ACHN (cell line): ENCODE measurements at places on chromosomes 3 and 15.

DNA sequence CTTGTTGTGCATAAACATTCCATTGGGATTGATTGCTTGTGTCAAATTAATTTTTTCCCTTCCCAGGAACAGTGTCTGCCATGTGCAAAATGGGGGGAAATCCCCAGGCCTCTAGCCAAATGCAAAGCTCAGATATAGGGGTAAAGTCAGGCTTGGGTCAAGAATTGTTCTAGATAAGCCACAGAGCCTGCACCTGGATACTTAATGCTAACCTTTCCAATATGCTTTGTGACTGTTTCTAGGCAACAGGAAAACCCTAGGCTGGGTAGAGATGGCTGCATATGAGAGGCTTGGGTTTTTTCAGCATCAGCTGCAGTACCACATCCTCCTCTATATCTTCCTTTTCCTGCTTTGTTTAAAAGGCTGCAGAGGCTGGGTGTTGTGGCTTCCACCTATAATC lies 61.9 kb upstream of the ROPN1 start:
- DNase-seq: no peak

DNA sequence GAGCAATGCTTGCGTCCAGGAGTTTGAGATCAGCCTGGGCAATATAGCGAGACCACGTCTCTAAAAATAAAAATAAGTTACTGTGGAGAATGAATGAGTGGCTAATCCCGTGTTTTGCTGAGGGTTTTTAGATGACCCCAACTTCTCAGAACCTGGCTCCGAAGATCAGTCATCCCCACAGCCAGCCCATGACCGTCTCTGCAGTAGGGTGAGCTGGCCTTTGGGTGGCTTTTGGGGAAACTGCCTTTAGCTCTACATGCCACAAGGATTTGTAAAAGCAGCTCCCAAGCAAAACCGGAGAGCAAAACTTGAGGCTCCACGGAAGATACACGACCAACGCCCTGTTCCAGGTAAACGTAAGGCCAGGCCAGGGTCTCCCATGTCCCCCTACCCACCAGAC lies 39.2 kb upstream of the TFRC start:
- no peak for DNase-seq

GRCh38 chr3:119223511-119223910 lies 17.2 kb downstream of the B4GALT4 start:
- no peak for DNase-seq

DNA sequence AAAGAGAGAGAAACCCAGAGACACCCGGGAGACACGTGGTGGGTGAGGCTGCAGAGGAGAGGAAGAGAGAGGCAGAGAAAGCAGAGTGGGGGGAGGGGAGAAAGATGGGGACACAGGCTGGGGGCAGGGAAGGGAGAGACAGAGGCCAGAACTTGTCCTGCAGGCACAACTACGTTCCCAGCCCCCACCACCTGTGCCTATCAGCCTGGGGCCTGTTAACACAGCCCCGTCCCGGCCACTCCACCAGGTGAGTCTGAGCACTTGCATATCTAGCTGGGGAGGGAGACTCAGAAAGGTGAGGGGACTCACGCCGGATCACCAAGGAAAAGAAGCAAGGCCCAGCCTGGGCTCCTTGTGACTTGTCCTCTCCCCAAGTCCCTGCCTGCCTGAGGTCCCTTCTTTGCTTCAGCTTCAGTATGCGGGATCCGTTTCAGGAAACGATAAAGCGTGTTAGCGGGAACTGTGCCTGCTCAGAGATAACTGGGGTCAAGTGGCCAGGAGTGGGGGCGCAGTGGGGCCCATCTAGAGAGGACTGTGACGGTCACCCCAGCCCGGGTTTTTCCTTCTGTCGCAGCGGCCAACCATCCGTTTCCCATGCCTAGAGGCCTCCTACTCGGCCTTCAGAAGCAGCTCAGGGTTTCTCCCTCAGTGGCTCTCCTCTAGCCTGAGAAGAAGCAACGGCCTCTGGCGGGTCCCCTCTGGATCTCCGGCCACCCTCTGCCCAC lies 10.3 kb downstream of the LINGO1 start:
- DNase-seq: no peak

DNA sequence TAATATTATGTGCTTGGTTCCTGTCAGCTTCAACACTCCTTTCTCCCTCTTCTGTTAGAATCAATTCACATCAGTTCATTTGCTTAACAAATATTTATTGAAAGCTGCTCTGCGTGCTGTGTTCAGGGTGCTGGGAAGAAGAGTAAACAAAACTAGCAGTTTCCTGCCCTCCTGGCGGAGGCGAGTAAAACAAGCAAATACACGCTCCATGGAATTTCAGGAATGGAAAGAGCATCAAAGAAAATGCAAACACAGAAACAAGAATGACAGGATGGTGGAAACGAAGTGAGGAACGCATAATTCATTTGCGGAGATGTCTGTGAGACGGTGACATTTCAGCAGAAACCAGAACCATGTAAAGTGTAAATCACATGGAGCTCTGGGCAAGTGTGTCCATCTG lies 49.4 kb upstream of the SPTSSB start:
- DNase-seq: no peak

GRCh38 chr15:40754574-40754882 lies 526 bp downstream of the RMDN3 start:
- no peak for DNase-seq

GRCh38 chr3:3798631-3799113 lies 559 bp upstream of the LRRN1 start:
- DNase-seq: no peak

- no peak for DNase-seq
These were observed 24.1 kb downstream of the ZBTB38 start for GRCh38 chr3:141392416-141392815.

GRCh38 chr3:17258823-17259436 lies 374.2 kb downstream of the PLCL2 start:
- peak; percentile 42 for DNase-seq

GRCh38 chr3:172388412-172389078 lies 59.7 kb downstream of the GHSR start:
- DNase-seq: no peak

GRCh38 chr3:6551165-6551564 lies 309.8 kb upstream of the GRM7 start:
- DNase-seq: no peak

DNA sequence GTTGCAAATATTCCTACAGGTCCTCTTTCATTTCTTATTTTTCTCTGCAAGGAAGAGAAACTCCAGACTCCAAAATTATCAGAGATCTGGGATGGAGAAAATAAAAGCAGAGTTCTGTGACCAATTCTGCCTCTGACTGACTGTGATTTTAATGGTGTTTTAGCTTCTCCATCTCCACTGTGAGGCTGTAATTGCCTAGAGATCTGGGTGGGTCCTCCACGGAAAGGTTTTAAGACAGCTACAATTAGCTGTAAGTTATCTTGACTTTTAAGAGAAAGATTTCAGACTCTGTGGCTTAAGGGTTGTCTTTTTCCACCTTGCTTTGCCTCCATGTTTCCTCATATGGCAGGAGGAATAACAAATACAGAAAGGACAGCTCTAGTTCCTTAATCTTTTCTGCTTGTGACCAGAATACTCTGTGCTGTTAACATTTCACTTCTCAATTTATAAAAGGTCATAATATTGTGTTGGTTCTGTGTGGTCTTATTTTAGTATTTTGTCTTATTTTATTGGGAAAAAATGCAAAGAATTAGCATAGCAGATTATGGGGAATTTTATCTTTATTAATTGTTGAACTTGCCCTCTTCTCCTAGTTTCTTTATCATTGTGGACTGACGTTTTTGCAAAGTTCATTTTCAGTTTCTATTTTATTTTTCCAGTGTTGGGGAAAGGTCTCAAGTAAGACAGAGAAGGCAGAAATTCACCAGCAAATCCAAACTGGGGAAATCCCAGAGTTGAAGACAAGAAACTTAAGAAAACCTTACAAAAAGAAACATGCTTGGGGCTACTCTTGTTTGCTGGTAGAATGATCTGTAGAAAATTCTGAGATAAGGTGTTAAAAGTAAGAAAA lies 157.9 kb downstream of the RAP2B start:
- DNase-seq: no peak

DNA sequence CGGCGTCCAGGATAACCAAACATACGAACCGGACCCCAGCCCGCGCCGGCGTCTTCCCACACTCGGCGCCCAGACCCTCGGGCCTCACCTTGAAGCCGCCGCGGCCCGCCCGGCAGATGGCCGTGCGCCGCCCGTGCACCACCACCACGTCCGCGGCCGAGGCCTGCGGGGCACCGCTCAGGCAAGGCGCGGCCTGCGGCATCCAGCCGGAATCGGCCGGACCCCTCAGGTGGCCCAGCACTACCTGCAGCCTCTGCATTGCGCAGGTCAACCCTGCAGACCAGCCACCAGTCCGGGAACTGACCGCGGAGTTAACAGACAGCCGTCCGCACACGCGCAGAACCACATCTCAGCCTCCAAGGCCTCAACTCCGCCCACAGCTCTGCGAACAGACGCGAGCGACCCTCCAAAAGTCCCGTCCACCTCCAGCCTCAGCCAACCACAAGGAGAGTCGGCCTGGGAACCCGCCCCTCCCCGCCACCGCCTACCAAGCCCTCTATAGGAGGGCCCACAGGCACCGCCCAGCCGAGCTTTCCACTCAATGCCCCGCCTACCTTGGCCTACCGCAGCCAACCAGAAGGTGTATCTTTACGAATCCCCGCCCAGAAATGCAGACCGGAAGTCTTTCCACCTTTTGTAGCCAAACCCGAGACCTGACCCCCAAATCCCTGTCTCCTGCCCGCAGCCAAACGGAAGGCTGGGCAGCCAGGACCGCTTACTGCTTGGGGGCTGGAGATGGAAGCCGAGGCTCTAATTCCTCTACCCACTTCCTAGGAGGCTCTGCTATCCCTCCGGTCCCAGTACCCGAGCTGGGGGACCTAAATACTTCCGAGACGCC lies at the start of gene ACAA1:
ACAA1 (minus strand) TSS at position 351 of the 838 bp plus-strand sequence; CDS start at position 259, 92 bp downstream.
- DNase-seq: peak; percentile 98

GRCh38 chr15:82165948-82166376 lies 96.6 kb downstream of the EFL1 start:
- no peak for DNase-seq

GRCh38 chr3:94070341-94070911 lies 7.6 kb downstream of the NSUN3 start:
- DNase-seq: no peak

GRCh38 chr15:96328181-96328876 lies 2.2 kb upstream of the NR2F2 start:
- DNase-seq: peak; percentile 22

GRCh38 chr3:124985349-124985748 lies 50.8 kb upstream of the MUC13 start:
- peak; percentile 59 for DNase-seq

DNA sequence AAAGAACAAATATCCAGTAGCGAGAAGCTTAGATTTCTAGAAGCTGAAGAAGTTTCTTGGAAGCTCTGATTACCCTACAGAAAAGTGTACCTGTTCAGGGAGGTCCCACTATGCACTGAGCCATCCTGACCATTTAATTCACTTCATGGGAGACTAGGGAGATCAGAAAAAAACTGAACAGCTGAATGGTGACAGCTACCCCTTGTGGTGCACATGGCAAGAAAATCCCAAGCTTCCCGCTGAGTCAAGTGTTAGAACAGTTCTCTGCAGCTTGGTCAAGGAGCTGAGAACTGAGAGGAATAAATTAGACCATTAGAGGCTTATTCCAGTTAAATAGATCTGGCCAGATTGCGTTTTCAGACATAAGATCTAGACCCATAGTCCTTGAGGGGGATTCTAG lies 197.2 kb upstream of the VEPH1 start:
- DNase-seq: no peak

DNA sequence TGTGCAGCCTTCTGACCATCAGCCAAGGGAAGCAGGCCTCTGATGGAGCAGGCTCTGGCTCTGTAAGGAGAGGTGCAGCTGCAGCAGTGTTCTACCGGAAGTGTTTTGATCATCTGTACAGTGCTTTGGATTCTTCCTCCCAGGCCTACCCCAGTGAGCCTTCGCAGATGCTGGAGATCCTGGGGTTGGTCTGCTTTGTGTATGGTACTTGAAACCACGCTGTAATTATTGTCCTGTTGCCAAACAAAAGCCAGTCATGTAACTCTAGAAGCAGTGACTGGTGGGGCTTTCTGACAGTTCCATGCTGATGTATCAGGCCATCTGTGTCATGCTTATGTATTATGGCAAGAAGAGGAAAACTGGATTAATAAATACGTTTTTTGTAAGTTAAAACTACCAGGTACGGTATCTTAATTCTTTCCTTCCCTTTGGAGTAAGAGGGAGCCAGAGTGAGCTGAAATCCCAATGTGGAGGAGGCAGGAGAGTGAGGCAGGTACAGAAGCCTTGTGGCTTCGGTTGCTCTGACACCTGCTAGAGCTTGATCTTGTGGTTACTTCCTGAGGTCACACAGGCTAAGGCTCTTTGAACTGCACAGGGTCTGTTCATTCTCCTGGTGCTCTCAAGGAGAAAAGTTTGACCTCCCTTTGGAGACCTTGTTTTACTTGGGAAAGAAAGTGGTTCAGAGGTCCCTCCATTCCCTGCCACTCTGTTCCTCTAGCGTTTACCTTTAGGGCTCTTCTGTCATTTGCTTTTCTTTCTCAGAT lies 3.7 kb downstream of the TMEM42 start:
- no peak for DNase-seq

GRCh38 chr15:74499366-74499765 lies 38.4 kb upstream of the UBL7 start:
- DNase-seq: no peak

DNA sequence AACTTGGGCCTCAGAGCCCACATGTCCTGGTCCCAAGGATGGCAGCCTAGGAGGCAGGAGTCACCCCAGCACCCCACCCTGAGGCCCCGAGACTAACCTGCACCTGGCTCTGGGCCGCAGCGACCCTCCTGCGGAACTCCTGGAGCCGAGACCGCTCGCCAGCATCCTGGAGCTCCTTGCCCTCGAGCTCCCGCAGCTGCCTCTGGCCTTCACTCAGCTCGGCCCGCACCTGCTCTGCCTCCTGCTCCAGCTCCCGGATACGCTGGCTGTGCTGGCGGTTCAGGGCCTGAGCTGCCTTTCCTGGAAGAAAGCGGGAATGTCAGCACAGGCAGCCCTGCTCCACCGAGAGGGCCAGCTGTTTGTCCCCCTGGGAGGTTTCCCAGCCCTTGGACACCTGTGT lies 13.2 kb downstream of the KIF7 start:
- no peak for DNase-seq

DNA sequence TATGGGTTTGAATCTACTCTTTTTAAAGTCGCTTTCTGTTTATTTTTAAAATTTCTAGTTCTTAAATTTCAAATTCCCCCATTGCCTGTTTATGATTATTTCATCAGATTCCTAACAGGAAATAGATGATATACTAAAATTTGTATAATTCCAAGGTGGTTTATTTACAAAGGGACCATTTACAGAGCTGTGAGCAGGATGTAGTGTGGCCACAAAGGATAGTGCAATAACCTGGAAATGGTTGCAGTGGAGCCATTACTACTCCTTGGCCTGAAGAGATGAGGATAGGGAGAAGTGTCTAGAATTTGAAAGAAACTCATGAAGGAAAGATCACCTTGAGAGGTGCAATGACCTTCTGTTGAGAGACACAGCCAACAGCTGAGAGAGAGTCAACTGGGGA lies 58.5 kb upstream of the AP4E1 start:
- DNase-seq: no peak

- DNase-seq: no peak
These were observed 79.6 kb downstream of the SUMF1 start for GRCh38 chr3:4387210-4388204.

DNA sequence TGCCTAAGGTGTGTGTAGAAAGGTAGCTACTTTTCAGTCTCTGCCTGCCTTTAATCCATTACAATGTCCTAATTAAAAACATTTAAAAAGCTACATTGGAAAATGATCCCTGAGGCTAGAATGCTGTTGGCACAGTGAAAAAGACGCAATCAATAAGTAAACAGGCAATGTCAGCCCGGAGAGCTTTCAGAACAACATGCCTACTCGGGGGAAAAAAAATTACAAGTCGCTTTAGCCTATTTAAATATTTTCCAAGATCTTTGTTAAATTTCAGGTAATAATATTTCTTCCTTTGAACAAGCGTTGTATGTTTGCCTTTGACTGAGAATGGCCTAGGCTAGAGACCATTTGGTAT lies 46.6 kb upstream of the CD47 start:
- DNase-seq: no peak
